Nephron progenitor cell (in vitro differentiated cells): ENCODE measurements at places on chromosomes 11 and 22.

GRCh38 chr11:35804451-35805040, 139.3 kb upstream of the LDLRAD3 start:
- DNase-seq, result no peak

GRCh38 chr11:13595166-13595565, 73.3 kb upstream of the FAR1 start:
- DNase-seq, result no peak

DNA sequence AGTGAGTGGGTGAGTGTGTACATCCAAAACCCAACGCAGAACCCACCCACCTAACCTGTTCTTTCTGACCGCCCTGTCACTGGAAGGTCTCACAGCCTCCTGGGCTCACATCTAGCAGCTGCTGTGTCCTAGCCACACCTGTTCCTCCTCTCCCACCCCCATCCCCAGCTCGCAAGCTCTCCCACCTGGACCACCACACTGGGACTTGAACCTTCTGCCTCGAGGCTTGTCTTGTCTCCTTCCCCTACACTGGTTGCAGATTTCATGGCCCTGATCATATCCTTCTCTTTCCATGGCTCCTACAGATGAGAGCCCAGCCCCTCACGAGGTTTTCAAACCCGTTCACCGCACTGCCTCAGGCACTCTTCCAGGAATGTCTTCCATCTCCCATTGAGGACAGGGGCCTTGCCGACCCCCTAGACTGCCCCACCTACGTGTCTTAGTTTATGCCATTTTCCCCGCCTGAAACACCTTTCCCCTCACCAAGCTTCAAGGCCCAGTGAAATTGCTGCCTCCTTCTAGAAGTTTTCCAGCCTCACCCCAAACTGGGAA, 6.7 kb downstream of the IFITM10 start:
- no peak for DNase-seq

DNA sequence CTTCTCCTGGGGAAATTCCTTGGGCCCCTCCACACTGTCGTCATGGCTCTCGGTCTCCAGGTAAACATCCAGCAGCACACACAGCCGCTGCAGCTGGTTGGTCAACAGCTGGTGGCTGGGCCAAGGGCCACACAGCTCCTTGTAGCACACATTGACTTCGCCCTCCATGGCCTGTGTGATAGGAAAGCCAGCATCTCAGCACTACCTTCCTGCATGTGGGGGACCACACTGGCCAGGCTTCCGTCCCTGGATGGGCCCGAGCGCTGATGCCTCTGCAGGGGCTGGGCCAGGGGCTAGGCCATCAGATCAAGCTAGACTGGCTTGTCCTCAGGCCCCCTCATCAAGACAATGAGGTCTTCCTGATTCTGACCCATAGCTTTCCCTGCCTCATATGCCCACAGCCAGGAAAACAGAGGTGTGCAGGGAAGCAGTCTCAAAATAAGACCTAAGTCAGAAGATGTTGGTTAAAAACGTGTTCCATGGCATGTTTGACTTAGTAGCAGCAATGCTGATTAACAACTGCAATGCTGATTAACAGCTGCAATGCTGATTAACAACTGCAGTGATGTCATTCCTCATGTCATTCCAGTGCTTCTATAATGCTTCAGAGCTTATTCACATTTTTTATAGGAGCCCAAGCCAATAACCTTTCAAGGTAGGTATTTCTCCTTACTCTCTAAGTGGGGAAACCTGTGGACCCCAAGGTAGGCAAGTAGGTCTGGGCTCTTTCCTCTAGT, 31.3 kb downstream of the NEFH start:
- DNase-seq, result no peak

DNA sequence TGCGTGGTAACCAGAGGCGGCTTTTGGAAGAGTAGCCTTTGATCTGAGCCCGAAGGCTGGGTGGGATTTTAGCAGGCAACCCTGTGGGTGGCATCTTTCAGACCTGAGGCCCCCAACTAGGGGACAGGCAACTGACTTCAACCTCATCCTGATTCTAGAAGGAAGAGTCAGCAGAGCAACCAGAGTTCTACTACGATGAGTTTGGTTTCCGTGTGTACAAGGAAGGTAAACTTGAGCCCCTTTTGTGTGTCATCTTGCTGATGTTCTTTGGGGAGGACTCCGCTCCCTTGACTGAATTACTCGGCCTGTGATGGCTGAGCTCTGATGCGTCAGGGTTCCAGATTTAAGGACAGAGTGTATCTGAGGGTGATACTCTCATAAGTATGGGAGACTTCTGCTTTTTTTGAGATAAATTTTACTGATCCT, 31.6 kb downstream of the SGSM3 start:
- DNase-seq, result no peak

DNA sequence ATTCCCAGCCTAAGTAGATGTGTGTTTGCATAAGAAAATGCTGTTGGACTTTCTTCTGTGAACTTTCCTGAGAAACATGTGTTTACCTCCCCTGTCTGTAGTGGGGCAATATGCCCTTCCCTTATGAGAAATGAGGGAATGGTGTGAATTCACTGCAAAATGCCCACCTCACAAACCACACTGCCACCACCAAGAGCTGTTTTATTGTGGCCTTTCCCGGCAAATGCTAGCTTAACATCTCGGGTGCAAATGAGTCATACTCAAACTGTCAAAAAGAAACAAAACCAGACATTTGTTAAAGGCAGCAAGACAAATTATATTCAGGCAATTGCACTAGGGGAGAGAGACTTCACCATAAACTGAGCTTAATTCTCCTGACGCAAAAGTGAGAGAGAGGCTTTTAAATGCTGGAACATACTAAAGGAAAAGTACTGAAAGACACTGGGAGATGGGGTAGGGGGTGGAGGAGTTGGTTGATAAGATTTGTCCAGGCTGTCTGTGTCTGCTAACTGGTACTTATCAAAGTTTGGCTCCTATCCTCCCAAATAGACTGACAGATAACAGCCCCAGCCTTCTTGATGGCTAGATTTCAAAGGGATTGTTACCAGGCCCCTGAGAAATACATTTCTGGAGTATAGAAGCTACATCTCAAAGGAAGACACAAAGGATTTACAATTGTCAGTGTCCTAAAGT, 70.9 kb upstream of the OR5AK2 start:
- DNase-seq, result no peak

- DNase-seq, result no peak
Measured at GRCh38 chr11:124359566-124359965, 24.7 kb downstream of the OR8B2 start.

DNA sequence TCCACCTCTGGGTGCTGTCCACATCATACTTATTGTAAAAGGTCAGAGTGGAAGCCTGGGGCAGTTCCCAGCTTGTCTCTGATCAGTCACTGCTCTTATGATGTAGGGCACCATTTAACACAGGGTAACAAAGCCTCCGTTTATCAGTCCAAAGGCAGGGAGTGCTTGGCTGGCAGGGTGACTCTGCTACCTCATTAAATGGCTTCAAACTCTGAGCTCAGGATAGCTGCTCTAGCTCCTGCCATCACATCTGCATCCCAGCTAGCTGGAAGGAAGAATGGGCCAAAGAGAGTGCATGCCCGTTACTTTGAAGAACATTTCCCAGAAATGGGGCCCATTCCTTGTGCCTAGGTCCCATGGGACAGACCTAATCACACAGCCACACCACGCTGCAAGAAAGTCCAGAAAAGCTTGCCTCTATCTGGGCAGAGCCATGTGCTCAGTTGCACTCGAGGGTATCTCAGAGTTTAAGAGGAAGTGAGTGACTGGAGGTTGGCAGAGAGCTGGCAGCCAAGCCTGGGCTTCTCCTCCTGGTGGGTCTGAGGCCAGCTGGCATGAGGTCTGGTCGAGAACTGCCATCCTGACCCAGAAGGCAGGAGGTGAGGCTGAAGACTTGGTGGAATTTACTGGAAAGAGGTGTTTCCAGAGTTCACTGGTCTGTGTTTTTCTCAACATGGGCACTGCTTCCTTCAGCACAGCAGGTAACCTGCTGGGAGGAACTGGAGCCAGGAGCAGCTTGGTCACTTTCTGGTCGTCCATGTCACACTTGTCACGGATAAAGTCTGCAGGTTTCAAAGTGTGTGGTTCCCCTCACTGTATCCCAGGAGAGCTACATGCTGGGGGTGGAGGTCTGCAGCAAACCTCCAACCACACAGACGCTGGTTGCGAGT, 935.7 kb downstream of the BRD1 start:
- no peak for DNase-seq

DNA sequence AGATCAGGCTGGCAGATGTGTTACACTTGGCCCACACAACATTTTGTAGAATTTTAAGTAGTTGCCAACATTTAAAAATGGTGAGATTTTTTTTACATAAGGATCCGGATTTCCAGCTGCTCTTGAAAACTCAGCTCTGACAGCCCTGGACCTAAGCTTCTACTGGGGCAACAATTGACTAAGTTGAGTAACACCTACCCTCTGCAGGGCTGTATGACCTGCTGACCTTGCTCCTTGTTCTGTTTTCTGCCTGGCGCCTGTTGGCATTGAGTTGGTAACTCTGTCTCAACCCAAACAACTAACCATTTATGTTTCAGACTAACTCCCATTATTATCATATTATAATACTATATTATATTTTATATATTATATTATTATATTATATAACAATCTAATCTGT, 21.1 kb upstream of the LRRC55 start:
- no peak for DNase-seq

DNA sequence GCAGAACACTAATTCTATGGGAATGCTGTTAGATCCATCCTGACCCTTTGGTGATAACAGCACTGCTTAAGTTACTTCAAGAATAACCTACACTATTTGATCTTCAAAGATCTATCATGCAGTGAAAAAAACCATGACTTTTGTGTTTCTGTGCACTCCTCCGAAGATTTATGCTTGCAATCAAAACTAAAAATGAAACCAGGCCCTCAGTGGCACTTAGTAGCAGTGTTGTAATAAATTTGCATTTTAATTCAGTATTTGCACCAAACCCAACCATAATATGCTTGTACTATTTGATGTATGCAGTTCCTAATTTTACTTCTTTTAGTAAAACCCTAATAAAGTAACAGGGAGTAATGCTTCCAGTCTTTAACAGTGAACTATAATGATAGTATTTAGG, 130.7 kb downstream of the SOX6 start:
- DNase-seq, result no peak

- no peak for DNase-seq
Measured at GRCh38 chr22:28920757-28921584, 37.6 kb downstream of the ZNRF3 start.

DNA sequence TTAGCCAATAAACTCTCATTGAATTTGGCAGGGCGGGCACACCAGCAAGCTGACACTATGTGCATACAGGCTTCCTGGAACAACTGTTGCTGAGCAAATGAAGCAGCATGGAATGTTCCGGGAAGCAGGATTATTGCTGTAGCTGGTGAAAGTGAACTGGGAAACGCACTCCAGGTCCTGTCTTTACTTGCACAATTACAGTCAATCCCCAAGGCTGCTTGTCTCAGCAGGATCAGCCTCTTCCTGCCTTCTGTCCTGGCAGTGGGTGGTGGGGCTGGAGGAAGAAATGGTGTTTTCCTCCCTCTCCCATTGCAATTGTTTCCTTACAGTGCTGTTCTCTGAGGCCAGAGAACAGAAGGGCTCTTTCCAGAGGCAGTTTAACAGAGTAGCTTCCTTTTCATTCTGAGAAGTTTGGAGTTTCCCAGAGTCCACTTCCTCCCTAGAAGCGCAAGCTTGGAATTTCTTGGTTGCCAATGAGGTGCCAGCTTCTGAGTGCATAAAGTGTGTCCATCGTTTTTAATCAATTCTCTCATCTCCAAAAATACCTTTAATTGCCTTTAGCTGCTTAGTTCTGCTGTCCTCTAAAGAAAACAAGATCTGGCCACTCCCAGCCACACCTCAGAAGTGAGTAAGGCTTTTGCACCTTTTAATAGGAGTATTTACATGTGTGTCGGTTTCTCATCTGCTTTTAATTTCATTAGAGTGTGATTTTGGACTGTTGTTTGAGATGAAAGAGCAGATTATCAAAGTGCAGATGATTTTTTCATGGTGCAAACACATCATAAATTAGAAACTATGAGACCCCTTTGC, 19.9 kb downstream of the CD44 start:
- DNase-seq, result no peak

DNA sequence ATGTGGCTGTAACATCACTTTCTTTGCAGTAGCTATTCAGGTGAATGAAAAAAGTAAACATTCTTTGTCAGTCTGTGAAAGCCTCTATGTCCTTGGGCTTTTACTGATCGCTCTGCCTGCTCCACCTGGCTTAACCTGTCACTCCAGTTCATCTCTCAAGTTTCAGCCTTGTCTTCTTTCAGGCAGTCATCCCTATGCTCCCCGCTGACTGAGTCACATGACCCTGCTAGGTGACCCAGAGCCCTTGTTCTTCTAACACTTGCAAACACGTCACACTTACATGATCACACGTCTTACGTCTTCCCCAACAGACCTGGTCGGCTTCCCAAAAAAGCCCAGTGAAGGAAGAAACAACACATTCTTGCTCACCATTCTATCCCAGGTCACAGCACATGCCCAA, 499.3 kb upstream of the TENM4 start:
- peak; percentile 10 for DNase-seq

DNA sequence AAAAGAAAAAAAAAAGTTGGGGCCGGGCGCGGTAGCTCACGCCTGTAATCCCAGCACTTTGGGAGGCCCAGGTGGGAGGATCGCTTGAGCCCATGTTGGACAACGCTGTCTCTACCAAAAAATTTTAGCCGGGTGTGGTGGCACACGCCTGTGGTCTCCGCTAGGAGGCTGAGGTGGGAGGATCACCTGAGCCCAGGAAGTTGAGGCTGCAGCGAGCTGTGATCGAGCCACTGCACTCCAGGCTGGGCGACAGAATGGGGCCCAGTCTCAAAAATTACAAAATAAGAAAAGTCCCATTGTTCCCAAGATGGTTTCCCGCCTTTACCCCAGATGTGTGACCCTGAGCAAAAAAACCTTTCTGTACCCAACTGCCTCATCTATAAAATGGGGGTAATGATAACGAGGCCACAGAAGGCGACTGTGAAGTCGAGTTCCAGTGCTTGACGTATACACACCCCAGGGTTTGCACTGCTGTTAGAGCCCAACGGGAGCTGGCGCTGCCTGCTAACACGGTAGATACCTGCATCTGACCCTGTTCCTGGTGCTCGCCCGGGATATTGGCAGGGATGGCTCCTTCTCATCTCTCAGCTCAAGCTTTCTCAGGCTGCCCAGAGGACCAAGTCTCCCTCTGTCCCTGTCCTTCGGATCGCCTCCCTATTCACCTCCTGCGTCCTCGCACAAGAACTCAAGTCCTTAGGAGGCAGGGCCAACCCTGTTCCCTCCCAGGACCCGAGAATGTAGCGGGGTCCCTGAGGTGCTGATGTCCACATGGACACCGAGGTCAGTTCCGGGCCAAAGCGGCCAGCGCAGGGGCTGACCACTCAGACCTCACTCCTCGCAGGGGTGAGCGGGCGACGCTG, 1.1 kb upstream of the RPLP2 start:
- DNase-seq, result no peak
